ENCODE measurements at places on chromosomes 2 and 18.

GRCh38 chr2:108297436-108298141 is 8.9 kb downstream of the SULT1C2 start:
- DNase-seq: no peak

- DNase-seq: no peak
Measured at GRCh38 chr18:59704146-59704545, 6.9 kb upstream of the CCBE1 start.

DNA sequence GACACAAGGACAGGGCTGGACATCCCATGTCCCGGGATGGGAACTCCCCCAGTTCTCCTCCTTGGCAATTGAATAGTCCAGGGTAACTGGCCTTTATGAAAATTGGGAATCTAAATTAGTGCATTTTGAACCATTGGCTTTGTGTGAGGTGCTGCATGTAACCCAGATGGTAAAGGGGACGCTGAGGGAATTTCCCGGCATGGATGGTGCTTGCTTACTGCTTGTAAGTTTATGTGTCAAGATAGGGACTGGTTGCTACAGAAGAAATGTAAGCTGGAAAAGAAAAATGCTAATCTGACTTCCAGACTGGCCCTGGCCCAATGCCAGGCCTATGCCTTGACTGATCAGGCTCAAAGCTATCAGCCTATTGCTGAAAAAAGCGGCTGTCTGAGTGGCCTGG is 1096.7 kb upstream of the DDX18 start:
- DNase-seq: no peak

DNA sequence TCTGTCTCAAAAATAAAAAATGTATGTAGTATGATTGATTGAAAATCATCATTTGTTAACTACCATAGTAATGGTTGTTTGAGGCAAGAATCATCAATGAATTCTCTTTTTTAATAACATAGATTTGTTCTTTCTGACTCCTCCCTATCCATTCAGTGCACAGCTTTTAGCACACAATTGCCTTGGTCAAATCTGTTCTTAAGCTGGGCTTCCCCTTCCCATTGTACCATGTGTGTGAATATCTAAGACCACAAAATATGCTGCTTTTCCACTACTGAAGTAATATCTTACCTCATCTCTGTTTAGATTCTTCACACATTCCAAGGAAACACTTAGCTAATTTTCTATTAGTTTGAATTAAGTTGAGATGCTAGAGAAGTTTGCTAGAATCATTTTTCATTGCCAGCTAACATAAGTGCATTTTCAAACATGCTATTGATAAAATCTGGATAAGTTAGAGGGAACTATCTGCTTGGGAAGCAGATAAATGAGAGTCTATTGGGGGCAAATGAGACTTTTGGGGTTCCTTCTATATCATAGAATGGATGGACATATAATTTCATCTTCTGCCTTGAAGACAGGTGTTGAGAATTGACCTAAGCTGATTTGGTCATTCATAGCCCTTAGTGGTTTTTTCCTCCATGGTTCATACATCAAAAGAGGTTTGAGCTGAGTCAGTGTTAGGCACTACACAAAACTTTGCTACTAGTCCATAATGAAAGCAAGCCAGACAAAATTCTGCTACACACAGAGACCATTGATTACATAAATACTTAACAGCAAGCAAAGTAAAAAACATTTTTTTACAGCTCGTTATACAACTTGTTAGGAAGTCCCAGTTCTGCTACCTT is 231.9 kb downstream of the PLCL1 start:
- no peak for DNase-seq

DNA sequence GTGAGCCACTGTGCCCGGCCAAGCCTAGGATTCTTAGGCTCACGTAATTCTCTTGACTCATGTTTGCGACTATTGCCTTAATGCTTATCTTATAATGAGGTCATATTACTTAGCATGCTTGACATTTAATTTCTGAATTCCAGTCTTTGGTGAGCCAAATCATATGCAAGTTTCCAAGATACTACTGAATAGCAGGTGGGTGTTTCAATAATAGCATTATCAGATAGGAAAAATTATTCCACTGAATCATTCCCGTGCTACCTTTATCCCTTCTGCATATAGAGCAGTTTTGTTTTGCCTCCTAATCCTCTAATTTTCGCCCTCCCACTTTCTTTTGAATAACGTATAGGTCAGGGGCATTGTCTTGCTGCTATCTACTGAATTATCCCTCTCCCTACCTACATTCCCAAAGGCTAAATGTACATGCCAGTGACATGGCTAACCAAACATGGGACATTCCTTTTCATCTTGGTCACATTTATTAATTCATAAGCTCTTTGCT is 4.9 kb downstream of the DAW1 start:
- DNase-seq: no peak

- no peak for DNase-seq
Measured at GRCh38 chr18:54209471-54210180, 14.8 kb downstream of the MBD2 start.

DNA sequence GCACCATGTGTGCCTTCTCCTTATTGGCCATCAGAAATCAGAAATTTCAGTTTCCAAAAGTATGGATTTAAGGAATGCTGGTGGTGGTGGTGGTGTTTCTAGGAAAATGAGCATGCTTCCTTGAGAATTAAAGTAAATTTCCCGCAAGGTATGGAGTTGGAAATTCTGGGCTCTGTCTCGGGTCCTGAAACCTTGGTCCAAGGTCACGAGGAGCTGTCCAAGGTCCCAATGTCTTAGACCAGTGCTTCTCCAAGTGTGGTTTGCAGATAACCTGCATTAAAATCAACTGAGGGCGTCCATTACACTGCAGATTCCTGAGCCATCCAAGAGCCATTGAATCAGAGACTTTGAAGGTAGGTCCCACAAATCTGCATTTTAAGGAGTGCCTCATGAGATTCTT is 210.9 kb upstream of the PKDCC start:
- DNase-seq: peak; percentile 44

- no peak for DNase-seq
Measured at GRCh38 chr18:12960853-12961397, 13.1 kb downstream of the SEH1L start.

DNA sequence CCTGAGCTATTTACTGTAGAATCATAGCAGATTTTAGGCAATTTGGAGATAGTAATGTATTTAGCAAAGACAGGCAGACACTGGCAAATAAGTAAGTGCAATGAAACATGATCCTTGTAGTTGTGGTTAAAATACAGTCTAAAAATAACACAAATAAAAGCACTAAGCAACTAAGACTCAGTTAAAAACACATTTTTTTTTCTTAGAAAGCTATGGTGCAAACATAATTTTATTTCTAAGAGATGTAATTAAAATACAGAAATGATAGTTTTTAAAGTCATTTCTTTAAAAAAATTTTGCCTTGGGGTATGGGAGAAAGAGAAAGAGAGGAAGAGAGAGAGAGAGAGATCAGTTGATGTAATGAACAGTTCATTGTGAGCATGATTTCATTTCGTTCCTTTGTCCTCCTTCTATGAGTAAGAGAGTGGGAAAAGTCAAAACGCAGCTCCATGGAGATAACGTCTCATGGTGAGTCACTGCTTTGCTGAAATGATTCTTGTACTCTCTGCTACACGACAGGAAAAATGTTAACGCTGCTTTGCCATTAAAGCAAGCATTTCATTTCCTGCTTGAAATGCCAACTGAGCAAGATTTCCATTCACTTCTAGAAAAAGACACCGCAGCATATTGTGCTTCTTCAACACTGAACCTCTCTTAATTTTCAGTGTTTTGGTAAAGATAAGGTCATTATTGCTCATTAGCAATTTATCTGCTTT is 61.3 kb upstream of the PGAP1 start:
- DNase-seq: no peak

GRCh38 chr2:151241224-151241623 is 20.4 kb downstream of the RBM43 start:
- DNase-seq: no peak

DNA sequence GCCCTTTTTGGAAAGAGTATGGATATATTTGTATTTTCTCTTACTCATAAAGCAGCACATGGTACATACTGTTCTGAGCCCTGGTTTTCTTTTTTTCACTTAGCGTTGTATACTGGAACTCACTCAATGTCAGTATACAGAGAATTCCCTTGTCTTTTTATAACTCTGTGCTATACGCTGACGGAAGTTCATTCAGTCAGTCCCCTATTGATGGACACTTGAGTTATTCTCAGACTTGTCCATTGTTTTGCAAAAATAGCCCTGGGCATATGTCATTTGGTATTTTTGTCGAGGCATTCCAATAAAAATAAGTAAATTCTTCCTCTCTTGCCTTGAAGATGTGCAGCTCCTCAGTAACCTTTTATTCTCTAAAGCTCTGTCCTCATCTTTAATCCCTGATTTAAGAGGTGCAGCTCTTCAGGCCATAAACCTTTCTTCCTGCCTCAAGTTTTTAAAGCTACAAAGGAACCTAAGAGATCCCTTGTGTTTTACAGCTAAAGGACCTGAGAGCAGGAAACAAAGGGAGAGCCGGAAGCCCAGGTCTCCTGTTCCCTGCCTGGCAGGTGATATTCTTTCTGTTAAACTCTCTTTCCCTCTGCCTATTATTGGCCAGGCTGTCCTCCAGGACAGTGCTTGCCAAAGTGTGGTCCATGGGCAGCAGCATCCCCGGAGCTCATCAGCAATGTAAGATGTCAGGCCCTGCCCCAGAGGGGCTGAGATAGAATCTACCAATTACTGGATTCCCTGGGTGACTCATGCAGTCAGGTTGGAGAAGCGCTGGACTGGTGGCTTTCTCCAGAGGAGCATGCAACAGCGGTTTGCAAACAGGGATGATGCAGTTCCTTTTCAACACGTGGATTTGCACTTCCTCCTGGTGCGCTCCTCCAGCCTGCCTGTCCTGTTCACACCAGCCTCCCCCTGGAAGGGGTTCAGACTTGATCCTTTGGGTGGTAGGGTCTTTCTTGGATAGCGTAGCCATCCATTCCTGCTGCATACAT is 158.0 kb downstream of the NEDD4L start:
- DNase-seq: no peak

DNA sequence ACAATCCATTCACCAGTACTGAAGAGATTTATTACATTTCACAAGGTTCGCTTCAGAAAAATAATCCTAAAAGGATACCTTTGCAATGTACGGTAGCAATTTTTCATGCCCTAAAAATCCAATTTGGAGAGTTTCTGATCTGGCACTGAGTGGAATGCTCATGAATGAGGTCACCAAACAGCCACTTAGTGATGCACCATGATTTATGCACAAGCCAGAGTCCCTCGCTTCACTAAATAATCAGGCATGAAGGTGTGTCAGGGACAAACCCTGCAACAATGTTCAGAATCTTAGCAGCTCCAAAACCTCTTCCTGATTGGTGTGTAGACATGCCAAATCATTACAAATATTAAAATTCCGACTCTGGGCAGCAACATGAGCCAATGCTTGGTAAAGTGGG is 221.1 kb downstream of the CNTNAP5 start:
- no peak for DNase-seq

DNA sequence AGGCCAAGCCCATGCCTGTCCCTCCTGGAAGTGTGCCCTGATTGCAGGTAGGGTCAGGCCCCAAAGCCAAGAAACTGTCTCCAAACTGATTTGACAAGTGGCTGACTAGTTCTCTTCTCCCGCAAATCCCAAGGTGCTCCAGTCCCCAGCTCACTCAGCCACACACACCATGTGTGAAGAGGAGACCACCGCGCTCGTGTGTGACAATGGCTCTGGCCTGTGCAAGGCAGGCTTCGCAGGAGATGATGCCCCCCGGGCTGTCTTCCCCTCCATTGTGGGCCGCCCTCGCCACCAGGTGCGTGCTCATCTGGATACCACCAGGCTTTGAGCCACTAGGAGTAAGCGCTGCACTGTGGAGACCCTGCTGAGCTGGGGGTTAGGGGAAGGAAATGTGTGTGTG is 8.3 kb downstream of the ACTG2 start:
- no peak for DNase-seq

DNA sequence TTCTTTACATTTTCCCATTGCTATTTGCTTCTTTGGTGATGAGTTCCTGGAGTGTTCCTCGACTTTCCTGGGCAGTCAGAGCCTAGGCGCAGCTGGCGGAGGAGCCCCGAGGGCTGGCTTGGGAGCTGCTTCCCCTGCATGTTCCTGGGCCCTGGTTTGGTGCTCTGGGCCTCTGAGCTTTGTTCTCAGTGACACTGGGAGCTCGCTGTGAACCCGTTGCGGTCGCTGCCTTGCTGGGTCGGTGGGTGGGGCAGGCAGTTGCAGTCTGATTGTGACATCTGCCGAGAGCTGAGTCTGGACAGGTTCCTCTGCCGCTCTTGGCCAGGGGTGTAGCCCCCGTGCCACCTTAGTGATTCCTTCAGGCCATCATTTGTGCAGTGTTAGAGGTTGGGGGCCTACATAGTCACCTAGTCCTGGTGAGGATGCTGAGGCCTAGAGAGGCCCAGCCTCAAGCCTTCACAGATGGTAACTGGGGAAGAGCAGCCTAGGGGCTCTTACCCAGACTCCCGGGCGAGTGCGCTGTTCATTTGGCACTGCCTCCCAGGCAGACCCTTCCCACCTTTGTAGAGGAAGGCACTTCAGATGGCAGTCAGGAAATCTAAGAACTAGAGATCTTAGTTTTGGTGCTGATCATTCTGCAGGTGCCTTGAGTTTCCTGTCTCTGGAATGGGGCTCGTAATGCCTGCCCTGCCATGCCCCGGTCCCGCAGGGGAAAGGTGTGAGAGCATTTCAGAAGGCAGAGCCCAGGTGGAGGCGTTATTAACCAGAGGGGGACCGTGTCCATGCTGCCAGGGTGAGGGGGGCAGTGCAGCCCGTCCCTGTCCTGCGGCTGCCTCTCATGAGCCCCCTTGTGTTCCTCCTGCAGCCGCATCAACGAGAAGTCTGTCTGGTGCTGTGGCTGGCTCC is 8.4 kb downstream of the ASB1 start:
- DNase-seq: no peak

DNA sequence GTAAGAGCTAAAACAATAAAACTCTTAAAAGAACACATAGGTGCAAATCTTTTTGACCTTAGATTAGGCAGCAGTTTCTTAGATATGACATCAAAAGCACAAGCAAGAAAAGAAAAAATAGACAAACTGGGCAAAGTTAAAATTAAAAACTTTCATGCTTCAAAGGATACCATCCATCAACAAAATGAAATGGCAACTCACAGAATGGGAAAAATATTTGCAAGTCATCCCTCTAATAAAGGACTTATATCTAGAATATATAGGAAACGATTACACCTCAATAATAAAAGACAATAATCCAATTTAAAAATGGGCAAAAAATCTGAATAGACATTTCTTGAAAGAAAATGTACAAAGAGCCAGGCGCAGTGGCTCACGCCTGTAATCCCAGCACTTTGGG is 29.5 kb upstream of the ALMS1 start:
- no peak for DNase-seq

GRCh38 chr18:43574974-43575373 is 297.7 kb upstream of the SYT4 start:
- no peak for DNase-seq

- DNase-seq: no peak
Measured at GRCh38 chr2:48883661-48884060, 128.1 kb upstream of the LHCGR start.

DNA sequence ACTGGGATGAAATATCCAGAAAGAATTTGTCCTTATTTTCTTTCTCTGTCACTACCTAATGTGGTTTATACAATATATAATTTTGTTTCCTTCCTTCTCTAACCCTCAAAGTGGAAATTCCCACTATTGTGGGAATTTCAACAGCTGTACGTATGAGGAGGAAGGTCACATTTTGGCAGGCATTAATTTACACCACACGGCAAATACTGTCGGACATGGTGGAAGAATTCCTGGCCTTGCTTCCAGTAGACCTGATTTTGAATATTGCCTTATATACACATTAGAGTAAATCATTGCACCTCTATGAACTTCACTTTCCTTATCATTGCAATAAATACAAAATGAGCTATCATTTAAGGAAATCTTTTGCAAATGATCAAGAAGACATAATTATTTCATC is 358.1 kb upstream of the ETAA1 start:
- no peak for DNase-seq

- no peak for DNase-seq
Measured at GRCh38 chr2:3192920-3193319, 184.7 kb downstream of the EIPR1 start.

Measured in NAMALWA (cell line).